GM12892 (cell line): ENCODE measurements at places on chromosomes 16 and 17.

GRCh38 chr17:66835476-66835875 lies 559 bp downstream of the CACNG5 start:
- DNase-seq = no peak

- DNase-seq = no peak
These were observed 16.9 kb upstream of the HOXB9 start for GRCh38 chr17:48642843-48643696.

DNA sequence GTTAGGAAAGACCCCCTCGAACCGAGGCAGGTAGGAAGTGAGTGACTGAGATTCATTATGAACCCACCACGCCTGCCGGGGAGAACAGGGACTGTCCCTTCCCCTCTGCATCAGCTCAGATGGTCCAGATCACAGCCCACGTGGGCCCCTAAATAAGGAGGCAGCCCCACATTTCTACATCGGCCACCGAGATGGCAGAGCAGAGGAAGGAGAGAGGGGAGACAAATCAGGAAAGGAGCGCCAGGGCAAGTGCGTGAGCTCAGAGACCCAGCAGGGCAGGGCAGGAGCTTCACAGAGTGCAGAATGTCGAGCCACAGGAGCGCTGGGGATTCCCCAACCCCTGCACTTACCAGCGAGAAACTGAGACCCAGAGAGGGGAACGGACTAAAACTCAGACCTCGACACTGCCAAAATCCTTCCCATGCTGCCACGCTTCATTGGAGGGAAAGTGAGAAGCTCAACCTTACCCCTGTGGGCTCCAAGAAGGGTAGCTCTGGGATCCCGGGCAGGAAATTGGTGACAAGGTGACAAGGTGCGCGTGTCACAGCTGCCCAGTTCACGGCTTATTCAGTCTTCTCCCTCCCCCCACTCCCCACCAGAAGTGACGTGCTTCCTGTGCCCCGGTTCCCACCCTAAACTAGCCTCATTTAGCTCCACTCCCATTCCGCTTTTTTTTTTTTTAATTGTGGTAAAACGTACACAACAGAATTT lies at the start of gene ICAM2:
Gene ICAM2, minus strand, starts transcription at position 578 of the 711 bp plus-strand sequence. CDS start 13,942 bp downstream, outside the sequence.
- DNase-seq = no peak

DNA sequence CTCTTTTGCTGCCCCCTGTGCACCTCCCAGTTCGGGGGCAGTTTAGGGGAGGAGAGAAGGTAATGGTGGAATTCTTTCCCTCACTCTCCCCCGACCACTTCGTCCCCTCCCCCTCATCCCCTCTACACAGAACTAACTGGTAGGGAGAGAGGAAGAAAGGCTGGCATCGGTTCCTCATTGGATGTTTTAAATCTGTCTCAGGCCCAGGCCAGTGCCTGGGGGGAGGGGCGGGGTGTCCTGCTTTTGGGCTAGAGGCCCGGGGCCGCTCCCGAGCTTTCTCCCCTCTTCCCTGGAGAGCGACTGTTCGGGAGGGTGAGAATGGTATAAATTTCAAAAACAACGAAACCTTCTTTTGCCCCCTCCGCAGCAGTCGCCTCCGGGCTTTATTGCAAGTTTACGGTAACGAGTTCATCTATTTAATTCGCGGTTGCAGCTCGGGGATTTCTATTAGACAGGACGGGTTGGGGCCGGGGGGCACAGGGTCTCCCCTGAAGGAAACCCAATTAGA lies at the start of gene PRAC2:
Gene PRAC2, plus strand, starts transcription at position 271 of the 508 bp plus-strand sequence. CDS start 1,226 bp downstream, outside the sequence.
- no peak for DNase-seq

DNA sequence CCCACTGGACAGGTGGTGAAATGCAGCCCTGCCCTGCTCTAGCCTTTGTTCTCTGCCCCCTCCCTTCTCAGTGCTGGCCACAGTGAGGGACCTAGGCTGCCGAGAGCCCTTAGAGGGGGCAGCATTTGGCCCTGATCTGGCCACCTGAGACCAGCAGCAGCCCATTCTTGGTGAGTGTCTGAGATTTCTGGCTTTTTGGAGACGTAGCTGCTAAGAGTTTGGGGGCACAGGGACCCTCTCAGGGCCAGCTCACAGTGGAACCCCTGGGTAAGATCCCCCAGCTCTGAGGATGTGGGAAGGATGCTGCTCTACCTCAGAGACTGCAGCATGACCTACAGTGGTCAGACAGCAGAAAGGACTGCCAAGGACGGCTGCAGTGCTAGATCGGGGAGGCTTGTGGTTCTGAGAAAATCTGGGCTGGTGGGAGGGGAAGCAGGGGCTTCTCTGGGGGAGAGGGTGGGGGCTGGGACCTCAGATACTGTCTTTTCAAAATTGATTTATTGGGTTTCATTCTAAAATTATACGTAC lies 13.3 kb downstream of the GRB7 start:
- no peak for DNase-seq

DNA sequence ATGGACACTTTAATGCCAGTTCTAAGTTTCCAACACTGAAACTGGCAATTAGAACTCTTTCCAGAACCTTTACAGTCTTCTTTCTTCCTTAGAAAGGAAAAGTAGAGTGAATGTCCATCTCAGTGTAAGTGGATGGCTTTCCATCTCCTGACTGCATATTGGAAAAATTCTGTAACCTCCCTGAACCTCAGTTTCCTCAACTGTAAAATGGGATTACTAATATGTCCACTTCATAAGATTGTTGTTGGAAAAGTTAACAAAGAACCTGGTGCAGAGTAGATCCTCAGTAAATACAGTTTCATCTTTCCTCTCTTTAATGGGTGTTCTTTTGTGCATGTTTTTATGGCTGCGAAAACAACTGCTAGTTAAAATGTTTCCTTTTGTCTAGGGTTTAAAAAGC lies 2.6 kb downstream of the TMEM98 start:
- DNase-seq = no peak
